ENCODE measurements at places on chromosomes 1 and 21. TPM values are rescaled to one million over a fixed set of nuclear protein-coding genes. Genes with fewer than 3 reads are reported as not detected.
A peak's percentile ranks its signal among the peaks of the same experiment; 100 is the strongest.

- ATAC-seq = no peak
Measured at GRCh38 chr1:59605761-59606160, 209.0 kb upstream of the HOOK1 start.

- ATAC-seq = peak; percentile 88
Measured at GRCh38 chr21:14545906-14546480, at the start of gene SAMSN1. SAMSN1 (minus strand) TSS chr21:14546315; CDS start chr21:14546261, 54 bp downstream.

- no peak for ATAC-seq
Measured at GRCh38 chr1:221910222-221910621, 168.3 kb upstream of the DUSP10 start.

GRCh38 chr1:56551691-56552090 lies 27.7 kb downstream of the PLPP3 start:
- ATAC-seq = no peak

GRCh38 chr1:170303034-170303433 lies 157.3 kb downstream of the NTMT2 start:
- no peak for ATAC-seq

RPTN gene
- total RNA-seq = not detected

LCK gene
- total RNA-seq = 323 TPM

SPRR2E gene
- not detected for total RNA-seq

GRCh38 chr1:224333309-224333926 lies 3.4 kb upstream of the NVL start:
- peak; percentile 46 for ATAC-seq

S100A5 gene
- 9.6 TPM for total RNA-seq

AVPR1B gene
- not detected for total RNA-seq

IL19 gene
- not detected for total RNA-seq

SDC3 gene
- total RNA-seq = 0.11 TPM

CYP4B1 gene
- 0.56 TPM for total RNA-seq

SELL gene
- total RNA-seq = 143 TPM

DNA sequence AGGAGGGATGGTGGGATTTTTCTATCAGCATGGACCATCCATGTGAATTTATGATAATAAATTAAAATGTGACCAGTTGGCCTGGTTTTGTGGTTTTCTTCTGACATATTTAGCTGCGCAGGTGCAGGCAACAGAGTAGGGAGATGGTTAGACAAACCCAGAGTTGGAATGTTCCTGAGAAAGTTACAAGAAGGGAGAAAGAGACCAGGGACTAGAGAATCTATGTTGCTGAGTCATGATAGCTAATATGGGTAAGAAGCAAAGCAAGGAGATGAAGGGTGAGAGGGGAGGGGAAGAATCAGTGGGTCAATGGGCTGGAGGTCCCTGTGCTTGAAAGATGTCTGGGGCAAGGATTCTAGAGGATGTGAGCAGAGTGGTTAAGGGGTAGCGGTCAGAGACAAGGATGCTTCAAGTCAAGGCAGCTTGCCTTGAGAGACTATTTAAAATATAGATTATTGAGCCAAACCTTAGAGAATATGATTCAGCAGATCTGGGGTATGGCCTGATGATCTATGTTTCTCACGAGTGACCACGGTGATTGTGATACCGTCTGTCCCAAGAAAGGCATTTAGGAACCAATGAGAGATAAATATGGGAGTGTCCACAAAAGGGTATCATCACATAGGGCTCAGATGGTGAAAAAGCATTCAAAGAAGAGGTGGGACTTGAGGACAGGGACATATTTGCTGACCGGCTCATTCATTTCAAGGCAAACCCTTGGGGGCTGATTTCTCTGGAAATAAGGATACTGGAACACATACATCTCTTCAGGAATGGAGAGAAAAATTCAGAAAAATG lies 219.7 kb upstream of the PLD5 start:
- no peak for ATAC-seq

DNA sequence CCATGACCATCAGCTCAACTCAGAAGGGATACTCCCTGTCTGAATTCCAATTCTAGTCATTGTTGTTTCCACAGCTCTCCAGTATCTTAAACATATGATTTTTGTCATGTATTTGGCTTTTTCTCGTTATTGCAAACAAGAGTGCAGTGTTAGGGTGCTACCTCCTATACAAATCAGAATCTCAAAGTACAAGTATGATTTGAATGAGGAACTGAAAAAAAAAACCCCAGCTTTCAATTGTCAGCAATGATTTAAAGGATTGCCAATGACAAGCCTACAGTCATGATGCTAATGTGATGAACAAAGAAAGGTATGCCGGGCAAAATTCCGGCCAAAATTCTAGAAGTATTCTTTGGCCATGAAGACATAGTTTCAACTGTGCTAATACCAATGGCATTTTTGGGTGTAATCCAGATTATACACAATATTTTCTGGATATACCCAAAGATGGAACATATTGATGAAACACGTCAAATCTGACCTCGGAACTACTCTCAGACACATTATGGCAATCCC lies 14.9 kb downstream of the TMEM35B start:
- no peak for ATAC-seq

DNA sequence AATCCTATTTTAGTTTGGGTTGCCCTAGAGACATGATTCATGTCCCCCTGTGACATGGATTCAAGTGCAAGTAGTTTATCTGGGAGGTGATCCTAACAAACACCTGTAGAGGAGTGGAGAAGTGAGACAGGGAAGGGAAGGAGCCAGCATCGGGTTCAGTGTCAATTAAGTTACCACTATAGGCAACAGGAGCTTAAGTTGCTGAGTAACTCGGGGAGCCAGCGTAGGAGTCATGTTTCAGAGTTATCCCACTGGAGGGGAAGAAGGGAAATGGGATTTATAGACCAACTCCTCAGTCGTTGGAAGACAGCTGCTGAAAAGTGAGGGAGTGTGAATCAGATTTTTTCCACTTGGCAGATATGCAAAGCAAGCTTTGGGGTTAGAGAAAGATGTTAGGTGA lies 54.9 kb downstream of the SLC30A7 start:
- ATAC-seq = no peak

GRCh38 chr1:104402178-104402577 lies 652.5 kb downstream of the AMY1C start:
- no peak for ATAC-seq

GRCh38 chr1:15886611-15887167 lies 39.2 kb downstream of the SPEN start:
- ATAC-seq = no peak

FAM78B gene
- 0.54 TPM for total RNA-seq

- no peak for ATAC-seq
Measured at GRCh38 chr1:192977089-192977706, 82.0 kb downstream of the UCHL5 start.

DNA sequence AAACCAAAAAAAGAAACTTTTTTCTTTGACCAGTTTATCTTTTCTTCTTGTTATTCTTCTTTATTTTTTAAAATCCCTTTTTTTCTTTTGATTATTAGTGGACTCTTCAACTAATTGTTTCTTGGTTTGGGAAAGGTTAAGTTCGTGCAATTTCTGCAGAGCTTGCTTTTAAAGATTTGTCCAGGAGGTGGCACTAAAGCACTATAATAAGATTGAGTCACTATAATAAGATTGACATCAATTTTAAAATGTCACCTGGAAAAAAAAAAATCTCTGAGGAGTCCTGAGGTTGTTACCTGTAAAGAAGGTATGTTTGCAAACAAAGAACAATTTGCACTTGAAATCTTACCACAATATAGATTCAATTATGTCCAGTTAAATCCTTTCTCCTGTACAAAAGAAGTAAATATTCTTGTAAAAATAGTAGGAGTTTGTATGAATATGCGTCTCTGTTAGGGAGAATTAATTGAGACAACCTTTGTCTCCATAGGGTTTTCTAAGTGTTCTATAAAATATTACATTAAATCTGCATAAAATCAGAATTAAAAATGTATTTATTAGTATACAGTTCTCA lies 166.7 kb downstream of the ADGRL4 start:
- no peak for ATAC-seq

GRCh38 chr1:19720973-19721372 lies 56.3 kb downstream of the HTR6 start:
- no peak for ATAC-seq

DNA sequence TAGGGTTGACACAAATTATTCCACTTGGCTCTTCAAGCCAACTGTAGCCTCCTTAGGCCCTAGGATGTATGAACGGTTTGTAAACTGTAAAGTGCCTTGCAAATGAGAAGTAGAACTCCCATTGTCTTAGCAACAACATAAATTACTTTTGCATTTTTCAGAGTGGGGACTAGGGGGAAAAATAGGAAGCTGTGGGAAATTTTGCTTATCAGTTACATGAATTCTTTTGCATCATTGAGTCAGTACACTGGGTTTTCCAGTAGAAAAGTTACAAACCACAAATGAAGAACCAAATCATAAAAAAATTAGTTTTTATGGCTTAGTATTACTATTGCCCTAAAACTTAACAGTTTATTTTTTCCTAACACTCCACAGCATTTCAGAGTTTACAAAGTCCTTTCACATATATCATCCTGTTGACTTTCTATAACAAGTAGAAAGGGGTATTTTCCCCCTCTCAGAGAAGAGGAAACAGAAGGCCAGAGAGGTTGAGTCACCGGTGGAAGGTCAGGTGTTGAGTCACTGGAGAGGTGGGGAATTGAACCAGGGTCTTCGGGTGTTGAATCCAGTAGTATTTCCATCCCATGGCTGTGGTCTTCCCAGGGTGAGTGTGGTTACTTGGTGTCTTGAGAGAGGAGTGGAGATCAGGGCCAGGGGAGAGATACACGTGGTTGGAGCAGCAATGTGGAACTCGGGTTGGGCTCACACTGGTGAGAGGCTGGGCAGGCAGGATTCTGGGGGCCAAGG lies 71.9 kb upstream of the USP24 start:
- peak; percentile 78 for ATAC-seq

YRDC gene
- 48.3 TPM for total RNA-seq

GRCh38 chr1:35573198-35574124 lies at the start of gene TFAP2E:
TFAP2E (plus strand) TSS chr1:35573314; CDS start chr1:35573578, 264 bp downstream.
- no peak for ATAC-seq

DNA sequence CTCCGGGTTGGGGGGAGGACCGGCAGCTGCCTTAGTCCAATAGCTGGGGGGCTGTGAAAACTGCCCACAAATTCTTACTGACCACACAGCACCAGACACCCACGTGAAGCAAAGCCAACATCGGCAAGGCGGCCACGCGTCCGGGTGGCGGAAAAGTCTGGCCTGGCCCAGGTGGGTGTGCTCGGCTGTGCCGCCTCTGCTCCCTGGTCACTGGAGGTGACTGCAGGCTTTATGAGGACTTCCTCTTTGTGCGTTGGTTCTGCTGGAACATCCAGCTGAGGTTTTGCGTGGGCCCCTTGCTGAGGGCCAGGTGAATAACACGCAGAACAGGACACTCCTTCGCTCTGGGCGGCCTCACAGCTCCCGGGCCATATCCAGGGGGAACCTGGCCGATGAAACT lies 35.4 kb downstream of the FAAP20 start:
- no peak for ATAC-seq

DNA sequence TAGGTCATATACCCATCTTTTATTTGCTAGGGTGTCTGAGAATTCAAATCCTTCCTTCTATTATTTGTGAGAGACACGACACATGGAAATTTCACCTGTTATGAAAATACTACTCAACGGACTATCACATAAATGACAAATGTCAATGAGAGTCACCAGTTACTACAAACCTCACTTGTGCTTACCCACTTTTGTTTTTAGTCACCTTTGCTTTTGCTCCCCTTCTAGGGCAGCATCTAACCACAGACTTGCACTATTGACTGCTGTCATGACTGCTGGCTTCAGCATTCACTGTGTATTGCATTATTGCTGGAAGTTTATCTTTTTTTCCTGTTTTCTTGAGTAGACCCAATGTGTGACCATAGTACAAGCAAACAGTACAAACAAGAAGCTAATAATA lies 1048.0 kb downstream of the PLA2G4A start:
- peak; percentile 52 for ATAC-seq

DNA sequence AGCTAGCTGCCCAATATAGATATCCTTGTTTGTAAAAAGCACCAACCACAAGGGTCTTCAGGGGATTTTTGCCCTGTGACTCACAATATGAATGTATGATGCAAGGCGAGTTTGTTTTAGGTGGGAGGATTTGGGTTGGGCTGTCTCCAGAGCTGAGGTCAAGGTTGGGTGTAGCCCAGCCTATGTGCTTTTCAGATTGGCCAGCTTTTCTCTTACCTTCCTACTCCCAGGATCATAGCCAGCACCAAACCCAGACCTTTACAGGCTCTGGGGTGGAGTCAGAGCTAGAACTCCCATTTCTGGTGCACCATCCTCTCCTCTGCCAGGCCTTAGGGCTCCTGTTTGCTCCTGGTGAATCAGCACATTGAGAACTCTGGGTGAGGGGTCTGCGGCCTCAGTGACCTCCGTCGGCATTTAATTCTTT lies 55.6 kb upstream of the GCLM start:
- ATAC-seq = no peak

DNA sequence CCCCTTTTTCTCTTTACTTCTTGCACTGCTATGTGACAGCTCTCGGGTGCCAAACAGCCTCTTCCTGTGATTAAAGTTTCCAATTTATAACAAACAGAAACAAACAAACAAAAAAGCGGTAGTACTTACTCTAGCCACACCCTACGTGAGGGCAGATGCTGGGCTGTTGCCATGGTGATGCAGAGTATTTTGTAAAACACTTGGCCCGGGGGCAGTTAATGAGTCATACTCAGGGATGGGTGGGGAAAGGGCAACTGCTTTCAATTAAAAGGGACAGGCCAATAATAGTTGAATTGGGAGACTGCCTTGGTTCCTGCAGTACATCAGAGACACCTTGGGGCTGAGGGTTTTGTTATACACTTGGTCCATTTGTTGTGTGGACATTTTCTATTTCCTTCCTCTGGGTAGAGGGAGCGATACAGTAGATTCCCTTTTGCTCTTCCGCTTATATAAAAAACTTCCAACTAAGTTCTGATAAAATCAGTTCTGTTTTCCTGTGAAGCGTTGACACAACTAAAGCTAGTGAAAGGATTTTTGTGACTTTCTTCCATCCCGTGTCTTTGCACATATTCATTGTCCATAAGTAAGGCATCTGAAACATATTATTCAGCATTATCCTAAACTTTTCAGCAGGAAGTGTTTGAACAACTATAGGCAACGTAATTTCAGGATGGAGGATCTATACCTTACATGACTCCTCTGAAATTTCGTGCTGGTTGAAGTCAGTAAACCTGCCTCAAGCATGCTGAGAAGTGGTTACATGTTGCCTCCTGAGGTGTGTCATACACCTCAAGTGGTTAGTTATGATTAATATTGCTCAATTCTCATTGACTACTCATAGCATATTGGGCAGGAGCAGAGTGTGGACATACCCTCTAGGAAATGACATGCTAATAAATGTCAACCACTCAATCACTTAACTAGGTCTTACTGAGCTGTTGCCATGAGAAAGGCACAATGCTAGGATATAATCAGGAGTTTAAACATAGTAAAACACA lies 36.7 kb upstream of the THEM4 start:
- ATAC-seq = peak; percentile 82

PTGFRN gene
- total RNA-seq = 11.1 TPM

EFNA1 gene
- total RNA-seq = not detected

PAPPA2 gene
- total RNA-seq = 0.19 TPM

- ATAC-seq = no peak
Measured at GRCh38 chr21:21213297-21213696, 215.1 kb downstream of the NCAM2 start.

DNA sequence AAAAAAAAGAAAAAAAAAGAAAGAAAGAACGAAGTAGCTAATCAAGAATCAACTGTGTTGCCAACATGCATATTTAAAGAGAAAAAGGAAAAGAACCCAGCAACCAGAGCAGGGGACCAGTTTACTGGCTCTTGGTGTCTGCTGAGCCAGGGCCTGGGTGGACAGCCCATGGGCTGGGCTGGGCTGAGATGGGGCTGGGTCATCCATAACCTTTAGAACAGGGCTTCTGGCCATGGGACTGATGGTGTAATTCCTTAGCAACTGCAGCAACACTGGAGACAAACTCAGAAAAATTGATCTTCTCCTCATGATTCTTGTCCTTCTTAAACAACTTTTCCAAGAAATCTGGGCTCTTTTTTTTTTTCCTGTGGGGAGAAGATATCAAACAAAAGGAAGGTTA lies 10.5 kb downstream of the S100A7A start:
- ATAC-seq = no peak

HPCA gene
- total RNA-seq = not detected

Data from activated T-helper 17 cell treated with anti-CD3 and anti-CD28 coated beads, Interleukin-2, amount 50 U/mL, for 72 hours (primary cell).